ENCODE measurements at places on chromosomes 6 and 20. TPM values are rescaled to one million over a fixed set of nuclear protein-coding genes. Genes with fewer than 3 reads are reported as not detected.
A peak's percentile ranks its signal among the peaks of the same experiment; 100 is the strongest.

GRCh38 chr6:36340618-36341454, 4.1 kb upstream of the BNIP5 start:
- DNase-seq: peak; percentile 77

DNA sequence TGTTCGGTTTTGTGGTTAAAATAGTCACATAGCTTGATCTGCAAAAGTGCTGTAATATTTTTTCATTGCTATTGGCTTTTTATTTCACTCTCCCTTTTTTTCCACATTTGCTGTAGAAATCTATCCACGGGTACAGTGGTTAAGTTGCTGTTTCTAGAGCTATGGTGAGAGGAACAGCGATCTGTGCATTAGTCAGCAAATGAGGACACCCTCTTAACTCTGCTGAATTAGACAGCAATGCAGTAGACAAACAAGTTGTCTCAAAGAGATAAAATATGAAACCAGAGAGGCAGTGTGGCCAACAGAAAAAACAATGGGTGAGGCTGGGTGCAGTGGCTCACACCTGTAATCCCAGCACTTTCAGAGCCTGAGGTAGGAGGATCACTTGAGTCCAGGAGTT, 17.6 kb upstream of the SYNJ2 start:
- peak; percentile 37 for DNase-seq

- DNase-seq: no peak
These were observed 19.3 kb downstream of the ADA start for GRCh38 chr20:44632103-44632752.

- no peak for DNase-seq
These were observed 27.0 kb upstream of the PTGIS start for GRCh38 chr20:49594931-49595315.

GRCh38 chr20:23106271-23106851, 20.2 kb upstream of the CD93 start:
- DNase-seq: no peak

The MAP3K5 gene
- 3.4 TPM for total RNA-seq

The GMPR gene
- 6.5 TPM for total RNA-seq

The VGLL2 gene
- total RNA-seq: not detected

The OR12D3 gene
- total RNA-seq: not detected

The TFEB gene
- 8.1 TPM for total RNA-seq

The PRPH2 gene
- total RNA-seq: not detected

All from Daoy (cell line).